BJ (cell line): ENCODE measurements at places on chromosomes 11 and 22.

GRCh38 chr11:22193348-22194051 is 615 bp downstream of the ANO5 start:
- DNase-seq, result no peak

DNA sequence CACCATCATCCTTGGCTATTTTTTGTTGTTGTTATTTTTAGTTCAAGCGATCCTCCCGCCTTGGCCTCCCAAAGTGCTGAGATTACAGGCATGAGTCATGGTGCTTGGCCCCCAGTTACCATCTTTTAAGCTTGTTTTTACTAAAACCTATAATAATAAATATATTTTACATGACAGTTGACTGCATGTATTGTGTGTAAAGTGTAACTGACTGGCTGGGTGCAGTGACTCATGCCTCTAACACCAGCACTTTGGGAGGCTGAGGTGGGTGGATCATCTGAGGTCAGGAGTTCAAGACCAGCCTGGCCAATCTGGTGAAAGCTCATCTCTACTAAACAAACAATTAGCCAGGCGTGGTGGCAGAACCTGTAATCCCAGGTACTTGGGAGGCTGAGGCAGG is 386.2 kb downstream of the TENM4 start:
- DNase-seq, result no peak

DNA sequence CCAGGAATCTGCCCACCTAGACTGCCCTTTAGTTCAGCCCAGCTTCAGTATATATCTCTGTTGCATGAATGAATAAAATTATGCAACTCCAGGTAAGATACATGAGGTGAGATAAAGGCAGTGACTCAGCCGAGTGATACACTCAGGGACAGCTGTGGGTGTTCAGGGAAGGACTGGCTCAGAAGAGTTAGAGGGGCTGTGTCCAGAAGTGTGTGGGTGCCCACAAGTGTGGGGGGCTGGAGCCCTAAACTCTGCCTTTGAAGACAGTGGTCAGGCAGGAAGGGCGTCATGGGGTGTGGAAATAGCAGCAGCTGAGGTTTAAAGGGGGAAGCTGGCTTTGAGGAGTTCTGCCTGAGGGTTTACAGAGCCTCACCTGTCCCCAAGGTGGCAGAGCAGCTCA is 8.3 kb downstream of the FTH1 start:
- no peak for DNase-seq

GRCh38 chr22:42282943-42283277 is 12.5 kb upstream of the TCF20 start:
- no peak for DNase-seq

DNA sequence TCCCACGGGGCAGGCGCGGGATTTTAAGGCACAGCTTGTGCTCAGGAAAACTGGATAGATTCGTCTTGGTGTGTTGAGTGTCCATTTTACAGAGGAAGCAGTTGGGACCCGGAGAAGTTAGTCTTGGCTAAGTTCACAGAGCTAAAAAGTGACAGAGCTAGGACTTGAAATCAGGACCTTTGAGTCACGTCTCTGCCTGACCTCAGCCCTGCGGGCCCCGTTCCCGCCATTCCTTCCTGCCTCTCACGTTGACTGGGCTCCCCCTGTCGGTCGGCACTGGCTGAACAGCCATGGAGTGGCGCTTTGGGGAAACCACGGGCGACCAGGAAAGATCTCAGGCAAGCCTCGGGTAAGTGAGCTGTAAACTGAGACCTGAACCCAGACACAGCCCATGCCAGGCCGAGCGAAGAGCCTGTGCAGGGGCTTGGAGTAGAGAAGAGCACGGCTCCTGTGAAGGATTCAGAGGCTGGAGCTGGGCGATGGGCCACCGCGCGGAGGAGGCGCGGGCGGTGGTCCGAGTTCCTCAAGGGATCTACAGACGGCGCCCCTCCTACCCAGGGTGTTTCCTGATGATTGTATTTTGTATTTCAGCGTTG is 54.1 kb downstream of the WNT11 start:
- no peak for DNase-seq

- no peak for DNase-seq
Measured at GRCh38 chr22:46481386-46481785, 56.0 kb downstream of the CELSR1 start.
